ENCODE measurements at places on chromosomes 7 and 10.

GRCh38 chr7:89023206-89023605, 227.7 kb upstream of the TEX47 start:
- no peak for DNase-seq

- no peak for DNase-seq
Measured at GRCh38 chr7:37007268-37007667, 283.0 kb upstream of the AOAH start.

DNA sequence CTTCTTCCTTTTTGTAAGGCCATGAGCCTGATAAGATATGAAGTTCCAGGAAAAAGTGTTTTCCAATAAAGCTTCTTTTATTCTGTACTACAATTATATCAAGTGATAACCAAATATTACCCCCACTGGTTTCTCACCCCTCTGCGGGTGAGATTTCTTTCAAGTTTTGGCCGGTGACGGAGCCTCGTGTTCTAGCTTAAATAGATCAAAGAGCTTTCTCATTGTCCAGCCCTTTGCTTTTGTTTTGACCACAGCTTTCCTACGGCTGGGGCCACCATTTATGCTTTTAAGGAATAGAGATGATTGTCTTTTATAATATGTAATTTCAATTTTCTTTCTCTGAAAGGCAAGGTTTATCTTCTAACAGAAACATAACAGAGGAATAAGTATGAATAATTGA, 196.7 kb upstream of the MTPN start:
- no peak for DNase-seq

- DNase-seq, result no peak
Measured at GRCh38 chr7:142250705-142251104, 7.2 kb downstream of the PRSS58 start.

GRCh38 chr7:157757211-157757610, 420.4 kb downstream of the DNAJB6 start:
- no peak for DNase-seq

DNA sequence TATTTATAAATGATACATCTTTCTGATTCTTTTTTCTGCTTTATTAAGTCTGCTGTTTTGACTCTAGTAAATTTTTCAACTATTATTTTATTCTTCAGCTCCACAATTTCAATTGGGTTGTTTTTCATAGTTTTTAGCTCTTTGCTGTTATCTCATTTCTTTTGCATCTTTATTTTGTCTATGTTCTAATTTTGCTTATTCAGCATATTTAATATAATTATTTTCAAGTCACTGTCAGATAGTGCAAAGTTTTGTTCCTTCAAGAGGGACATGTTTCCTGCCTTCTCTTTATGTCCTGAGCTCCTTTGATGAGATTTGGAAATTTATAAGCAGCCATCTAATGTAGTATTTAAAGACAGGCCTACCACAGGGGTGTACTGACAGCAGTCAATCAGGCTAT, 131.5 kb upstream of the ZNF722 start:
- DNase-seq, result no peak

DNA sequence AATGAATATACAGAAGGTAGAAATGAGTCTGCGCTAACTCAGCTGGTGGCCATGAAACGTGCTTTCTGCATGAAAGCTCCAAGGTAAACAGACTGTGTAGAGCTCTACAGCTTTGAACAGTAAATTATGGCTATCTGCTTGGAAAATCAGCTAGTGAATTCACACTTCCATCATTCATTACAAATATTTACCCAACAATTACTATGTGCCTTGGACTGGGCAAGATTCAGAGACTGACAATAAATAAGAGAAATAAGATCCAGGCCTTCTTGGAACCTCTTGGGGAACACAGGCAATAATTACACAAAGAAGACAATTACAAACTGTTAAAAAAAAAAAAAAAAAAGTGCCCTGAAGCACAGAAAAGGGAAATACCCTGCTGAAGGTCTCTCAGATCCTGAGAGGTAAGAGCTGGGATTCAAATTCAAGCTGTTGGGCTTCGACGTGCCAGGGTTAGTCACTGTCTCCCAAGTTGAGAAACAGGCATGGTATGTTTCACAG, 15.8 kb downstream of the TSPAN12 start:
- no peak for DNase-seq

- no peak for DNase-seq
Measured at GRCh38 chr7:26649388-26649787, 215.0 kb downstream of the SKAP2 start.

DNA sequence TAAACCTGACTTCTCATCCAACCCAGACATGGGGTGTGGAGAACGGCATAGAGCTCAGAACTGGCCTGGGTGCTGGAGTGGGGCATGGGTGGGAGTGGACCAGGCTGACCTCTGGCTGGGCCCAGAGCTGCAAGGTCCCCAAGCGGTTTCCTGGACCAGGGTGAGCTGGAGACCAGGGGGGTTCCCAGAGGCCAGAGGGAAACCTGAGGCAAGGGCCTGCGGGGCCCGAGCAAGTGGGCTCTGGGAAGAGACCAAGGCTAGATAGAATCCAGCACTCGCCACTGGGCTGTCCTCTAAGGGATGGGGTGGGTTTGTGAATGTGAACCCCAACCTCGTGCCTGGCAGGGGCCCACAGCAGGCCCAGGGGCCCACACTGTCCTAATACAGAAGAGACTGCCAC, 39.4 kb upstream of the RET start:
- DNase-seq, result no peak

Measured in thymus (tissue), 14 donors.